ENCODE measurements at places on chromosomes 6 and 20. TPM values are rescaled to one million over a fixed set of nuclear protein-coding genes. Genes with fewer than 3 reads are reported as not detected.

GRCh38 chr6:143880412-143880811 is 16.1 kb downstream of the ZC2HC1B start:
- no peaks in the 10 kb centered on the region for H3K36me3 ChIP-seq
- no peak overlapping the region for H3K27ac ChIP-seq
- no peak overlapping the region for H3K4me3 ChIP-seq
- H3K4me1 ChIP-seq = no peaks in the 10 kb centered on the region

- no peaks in the 10 kb centered on the region for H3K27me3 ChIP-seq
- DNase-seq = peak; percentile 60
- no peaks in the 10 kb centered on the region for H3K36me3 ChIP-seq
- peak overlapping the region; percentile 62 for H3K27ac ChIP-seq
- H3K4me1 ChIP-seq = no peaks in the 10 kb centered on the region
These were observed 108.4 kb upstream of the PRSS16 start for GRCh38 chr6:27138837-27139755.

GRCh38 chr6:108134213-108134970 is 31.4 kb upstream of the NR2E1 start:
- H3K27me3 ChIP-seq = peaks cover 24% of the 10 kb centered on the region
- no peak overlapping the region for H3K27ac ChIP-seq
- DNase-seq = no peak

GRCh38 chr6:36459501-36459900 is 16.7 kb downstream of the KCTD20 start:
- no peak overlapping the region for H3K27ac ChIP-seq
- no peaks in the 10 kb centered on the region for H3K27me3 ChIP-seq
- H3K4me3 ChIP-seq = no peak overlapping the region
- DNase-seq = no peak
- peaks cover 8% of the 10 kb centered on the region for H3K4me1 ChIP-seq

DNA sequence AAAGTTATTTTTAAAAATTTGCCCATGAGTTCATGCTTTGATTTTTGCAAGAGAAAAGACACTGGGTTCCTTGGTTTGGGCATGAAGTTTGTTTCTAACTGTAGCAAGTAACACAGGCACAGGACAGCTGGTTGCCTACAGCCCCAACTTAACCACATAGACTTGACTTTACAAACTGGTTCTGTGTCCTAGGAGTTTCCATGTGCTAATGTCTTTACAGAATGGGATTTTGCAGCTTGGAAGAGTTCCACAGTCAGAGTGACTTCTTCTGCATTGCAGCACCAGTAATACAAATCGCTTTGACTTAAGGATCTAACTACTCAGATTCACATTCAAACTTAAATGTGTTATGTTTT is 44.3 kb downstream of the OR2B2 start:
- H3K4me3 ChIP-seq = no peak overlapping the region
- peaks cover 7% of the 10 kb centered on the region for H3K4me1 ChIP-seq
- peak; percentile 8 for DNase-seq
- H3K36me3 ChIP-seq = no peaks in the 10 kb centered on the region

- no peak overlapping the region for H3K4me3 ChIP-seq
- H3K4me1 ChIP-seq = peaks cover 14% of the 10 kb centered on the region
- peaks cover under 1% of the 10 kb centered on the region for H3K27me3 ChIP-seq
- no peaks in the 10 kb centered on the region for H3K36me3 ChIP-seq
- H3K27ac ChIP-seq = no peak overlapping the region
- no peak for DNase-seq
These were observed 185.6 kb upstream of the MCHR2 start for GRCh38 chr6:100179576-100179975.

DNA sequence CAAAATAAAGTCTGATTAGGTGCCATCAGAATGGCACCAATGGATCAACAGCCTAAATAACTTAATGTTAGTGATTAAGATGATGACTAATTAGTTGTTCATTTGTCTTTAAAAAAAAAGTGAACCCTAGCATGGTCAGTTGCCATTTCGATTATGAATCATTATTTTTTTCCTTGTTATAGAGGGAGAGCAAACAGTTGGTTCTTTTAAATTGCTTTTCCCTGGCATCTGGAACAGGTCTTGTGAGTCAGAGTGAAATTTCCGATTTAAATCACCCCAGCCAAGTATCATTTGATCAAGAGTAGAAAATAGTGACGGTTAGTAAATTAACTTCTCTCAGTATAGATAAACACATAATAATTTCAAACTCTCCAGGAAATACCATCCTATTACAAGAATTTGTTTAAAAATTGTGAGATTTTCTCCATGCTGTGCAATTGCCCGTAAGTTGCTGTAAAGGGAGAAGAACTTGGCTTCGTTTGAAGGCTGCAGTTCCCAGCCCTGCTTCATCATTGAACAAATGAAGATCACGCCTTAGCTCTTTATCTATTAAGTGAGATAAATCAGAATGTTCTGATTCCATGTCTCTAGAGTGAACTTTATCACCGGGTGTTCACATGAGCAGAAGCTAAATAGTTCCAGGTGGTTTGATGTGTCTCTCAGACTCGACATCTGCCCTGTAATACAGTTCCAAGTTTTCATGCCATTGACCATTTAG is 741.3 kb downstream of the DOK5 start:
- no peaks in the 10 kb centered on the region for H3K27me3 ChIP-seq
- no peak overlapping the region for H3K27ac ChIP-seq
- H3K36me3 ChIP-seq = no peaks in the 10 kb centered on the region
- H3K4me1 ChIP-seq = no peaks in the 10 kb centered on the region

Gene SH3BGRL2
- 9.7 TPM for total RNA-seq

Gene GPX5
- not detected for total RNA-seq

- no peaks in the 10 kb centered on the region for H3K27me3 ChIP-seq
- DNase-seq = no peak
- no peak overlapping the region for H3K27ac ChIP-seq
- H3K4me3 ChIP-seq = no peak overlapping the region
- peaks cover 6% of the 10 kb centered on the region for H3K36me3 ChIP-seq
These were observed 17.5 kb downstream of the AGPAT4 start for GRCh38 chr6:161256407-161256806.

Gene TAP2
- total RNA-seq = 6.6 TPM

GRCh38 chr20:44117296-44118184 is 69.4 kb downstream of the JPH2 start:
- H3K36me3 ChIP-seq = no peaks in the 10 kb centered on the region
- no peak for DNase-seq
- H3K27ac ChIP-seq = no peak overlapping the region

Gene ENTPD6
- total RNA-seq = 61.1 TPM

Gene C6orf132
- 0.72 TPM for total RNA-seq

Data from IMR-90 (cell line).